Retina (tissue), 1 donor: ENCODE measurements at places on chromosomes 1 and 21.

DNA sequence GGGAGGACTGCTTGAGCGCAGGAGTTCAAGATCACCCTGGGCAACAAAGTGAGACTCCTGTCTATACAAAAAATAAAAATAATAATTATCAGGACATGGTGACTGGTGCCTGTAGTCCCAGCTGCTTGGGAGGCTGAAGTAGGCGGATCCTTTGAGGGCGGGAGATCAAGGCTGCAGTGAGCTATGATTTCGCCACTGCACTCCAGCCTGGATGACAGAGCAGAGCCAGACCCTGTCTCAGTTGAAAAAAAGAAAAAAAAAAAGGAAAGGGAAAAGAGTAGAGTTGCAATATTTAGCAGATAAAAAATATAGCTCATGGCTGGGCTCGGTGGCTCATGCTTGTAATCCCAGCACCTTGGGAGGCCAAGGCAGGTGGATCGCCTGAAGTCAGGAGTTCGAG, 3.3 kb upstream of the S1PR1 start:
- DNase-seq, result no peak

- no peak for DNase-seq
These were observed 2.4 kb downstream of the TMCC2 start for GRCh38 chr1:205229916-205230700.

- no peak for DNase-seq
These were observed 82.8 kb upstream of the RALGPS2 start for GRCh38 chr1:178642282-178642681.

DNA sequence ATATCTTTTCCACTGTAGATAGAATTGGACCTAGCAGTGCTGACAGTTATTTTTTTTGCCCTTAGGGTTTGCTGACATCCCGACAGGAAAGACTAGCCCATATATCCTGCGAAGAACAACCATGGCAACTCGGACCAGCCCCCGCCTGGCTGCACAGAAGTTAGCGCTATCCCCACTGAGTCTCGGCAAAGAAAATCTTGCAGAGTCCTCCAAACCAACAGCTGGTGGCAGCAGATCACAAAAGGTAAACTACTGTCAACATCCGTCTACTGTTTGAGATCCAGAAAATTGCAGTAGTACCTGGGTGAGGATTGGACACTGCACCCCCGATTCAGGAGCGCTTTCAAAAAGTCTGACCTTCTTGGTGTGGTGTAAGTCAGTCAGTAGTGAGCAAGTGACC, 55.8 kb downstream of the CENPF start:
- no peak for DNase-seq

GRCh38 chr1:187878883-187879282, 1050.1 kb downstream of the PLA2G4A start:
- no peak for DNase-seq

- no peak for DNase-seq
These were observed 18.7 kb downstream of the TMEM50A start for GRCh38 chr1:25356848-25357247.

DNA sequence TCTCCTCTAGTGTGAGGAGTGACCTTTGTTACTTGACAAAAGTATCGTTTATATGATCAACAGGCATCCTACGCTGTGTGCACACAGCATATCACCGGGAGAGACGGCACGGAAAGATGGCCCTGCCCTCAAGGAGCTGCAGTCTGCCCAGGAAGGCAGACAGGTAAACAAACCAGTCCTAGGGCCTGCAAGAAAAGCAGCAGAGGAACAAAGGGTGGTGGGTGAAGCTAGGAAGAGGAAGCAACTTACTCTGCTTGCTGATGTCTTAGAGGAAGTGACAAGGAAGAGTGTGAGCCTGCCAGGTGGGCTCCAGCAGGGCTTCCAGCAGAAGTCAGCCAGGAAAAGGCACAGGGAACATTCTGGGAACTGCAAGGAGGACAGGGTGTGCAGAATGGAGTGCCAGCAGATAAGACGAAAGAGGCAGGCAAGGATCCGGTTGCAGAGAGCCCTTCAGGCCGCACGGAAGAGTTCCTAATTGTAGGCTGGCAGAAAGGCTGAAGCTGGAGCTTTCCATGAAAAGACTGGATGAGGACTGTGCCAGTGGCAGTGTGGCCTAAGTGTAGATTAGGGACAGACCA, 106.7 kb downstream of the SLC45A1 start:
- no peak for DNase-seq

DNA sequence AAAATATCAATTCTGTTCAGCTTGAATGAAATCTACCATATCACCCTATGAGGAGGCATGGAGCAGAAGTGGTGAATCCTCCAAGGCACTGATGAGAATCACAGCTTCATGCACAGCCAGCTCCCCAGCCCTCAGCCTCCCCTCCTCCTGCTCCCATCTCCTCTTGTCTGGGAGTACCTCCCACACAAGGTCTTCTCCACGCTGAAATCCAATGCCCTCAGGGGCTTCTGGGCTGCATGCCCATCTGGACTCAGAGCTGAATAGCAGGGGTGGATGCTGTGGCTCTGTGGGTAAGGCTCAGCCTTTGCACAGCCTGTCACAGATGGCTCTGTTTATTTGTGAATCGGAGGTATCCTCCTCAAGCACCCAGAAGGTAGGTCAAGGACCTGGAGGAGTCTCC, 48.6 kb downstream of the KCNC4 start:
- no peak for DNase-seq

DNA sequence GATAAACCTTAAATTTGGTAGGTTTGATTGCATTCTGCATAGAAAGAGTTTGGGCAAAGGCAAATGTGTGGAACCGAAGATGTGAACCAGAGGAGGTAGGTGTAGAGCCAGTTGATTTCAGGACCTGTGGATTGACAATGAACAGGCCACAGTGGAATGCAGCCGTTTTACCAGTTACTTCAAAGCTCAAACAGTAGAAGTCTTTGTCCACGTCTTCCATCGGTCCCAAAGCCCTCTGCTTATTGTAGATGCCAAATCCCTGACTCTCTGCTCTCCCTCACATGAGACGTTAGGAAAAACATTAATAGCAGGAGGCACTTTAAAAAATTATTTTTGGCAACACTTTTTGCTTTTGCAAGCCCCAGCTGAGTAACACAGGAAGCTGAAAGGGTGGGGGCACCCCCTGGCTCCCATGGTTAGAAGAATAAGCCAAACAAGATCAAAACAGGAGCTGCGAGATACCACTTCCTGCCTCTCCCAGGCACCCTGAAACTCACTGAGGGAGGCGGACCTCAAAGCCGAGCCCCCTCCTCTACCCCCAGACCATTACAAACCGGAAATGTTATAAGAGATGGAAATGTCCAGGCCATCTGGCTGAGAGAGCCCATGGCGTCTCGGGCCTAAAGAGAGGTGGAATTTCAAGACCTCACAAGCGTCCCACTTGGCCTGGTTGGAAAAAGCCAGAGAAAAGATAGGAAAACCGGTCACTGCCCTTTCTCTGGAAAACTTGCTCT, 13.5 kb downstream of the TRAF3IP3 start:
- DNase-seq, result no peak

DNA sequence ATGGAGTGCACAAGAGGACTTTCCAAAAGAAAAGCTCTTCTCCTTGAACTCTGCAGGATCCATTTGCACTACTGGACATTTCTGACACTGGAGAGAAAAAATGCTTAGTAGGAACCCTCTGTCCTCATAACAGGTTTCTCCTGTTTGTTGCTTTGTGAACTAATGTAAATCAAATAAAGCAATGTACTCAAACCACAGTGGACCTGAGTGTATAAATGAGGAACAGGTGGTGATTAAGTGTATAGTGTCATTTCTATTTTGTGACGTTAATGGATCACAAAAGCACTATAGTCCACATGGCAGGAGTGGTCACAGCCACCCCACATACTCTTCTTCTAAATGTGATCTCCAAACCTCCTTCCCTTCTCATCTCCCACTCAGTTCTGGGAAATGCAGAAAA, 268.4 kb upstream of the DUSP10 start:
- DNase-seq, result no peak

DNA sequence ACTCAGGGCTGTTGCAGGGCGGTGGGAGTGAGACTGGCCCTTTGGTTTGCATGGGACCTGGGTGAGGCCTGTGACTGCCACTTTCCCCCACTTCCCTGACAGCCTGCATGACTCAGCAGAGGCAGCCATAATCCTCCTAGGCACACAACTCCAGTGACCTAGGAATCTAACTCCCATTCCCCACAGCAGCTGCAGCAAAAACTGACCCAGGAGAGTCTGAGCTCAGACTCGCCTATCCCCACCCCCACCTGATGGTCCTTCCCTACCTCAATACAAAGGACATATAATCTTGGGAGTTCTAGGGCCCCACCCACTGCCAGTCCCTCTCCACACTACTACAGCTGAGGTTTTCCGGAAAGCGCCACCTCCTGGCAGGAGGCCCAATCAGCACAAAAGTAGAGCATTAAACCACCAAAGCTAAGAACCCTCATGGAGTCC, 26.7 kb downstream of the NDC1 start:
- no peak for DNase-seq

DNA sequence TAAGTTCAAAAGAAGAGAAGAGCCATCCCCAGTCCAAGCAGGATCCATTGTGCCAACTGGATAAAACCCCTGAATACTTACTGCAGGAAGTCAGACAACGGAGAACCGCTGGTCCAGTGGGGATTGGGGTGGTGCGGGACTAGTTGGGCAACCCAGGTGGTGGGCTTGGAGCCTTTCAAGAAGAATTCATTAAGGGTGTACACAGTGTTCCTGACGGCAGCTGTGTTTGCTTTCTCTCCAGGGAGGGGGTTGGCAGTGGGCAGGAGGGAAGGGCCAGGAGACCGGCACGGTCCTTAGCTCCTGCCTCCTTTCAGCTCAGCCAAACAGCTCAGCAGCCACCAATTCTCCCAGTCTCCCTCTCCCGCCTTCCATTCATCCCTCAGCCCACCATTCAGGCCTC, 7.1 kb upstream of the CDK18 start:
- no peak for DNase-seq

- DNase-seq, result no peak
These were observed 32.1 kb upstream of the RGS1 start for GRCh38 chr1:192543445-192543844.

DNA sequence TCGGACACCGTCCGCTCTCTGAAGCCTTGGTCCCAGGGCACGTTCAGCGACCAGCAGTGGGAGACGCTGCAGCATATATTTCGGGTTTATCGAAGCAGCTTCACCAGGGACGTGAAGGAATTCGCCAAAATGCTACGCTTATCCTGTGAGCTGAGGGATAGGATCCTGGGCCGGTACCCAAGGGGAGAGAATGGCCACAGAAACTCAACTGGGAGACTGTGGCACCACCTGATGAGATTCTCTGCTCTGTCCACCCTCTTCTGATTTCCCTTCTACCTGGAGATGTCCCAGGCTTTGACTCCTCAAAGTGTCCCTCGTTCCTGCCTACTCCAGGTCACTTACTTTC, 855 bp downstream of the CD1D start:
- DNase-seq, result no peak

DNA sequence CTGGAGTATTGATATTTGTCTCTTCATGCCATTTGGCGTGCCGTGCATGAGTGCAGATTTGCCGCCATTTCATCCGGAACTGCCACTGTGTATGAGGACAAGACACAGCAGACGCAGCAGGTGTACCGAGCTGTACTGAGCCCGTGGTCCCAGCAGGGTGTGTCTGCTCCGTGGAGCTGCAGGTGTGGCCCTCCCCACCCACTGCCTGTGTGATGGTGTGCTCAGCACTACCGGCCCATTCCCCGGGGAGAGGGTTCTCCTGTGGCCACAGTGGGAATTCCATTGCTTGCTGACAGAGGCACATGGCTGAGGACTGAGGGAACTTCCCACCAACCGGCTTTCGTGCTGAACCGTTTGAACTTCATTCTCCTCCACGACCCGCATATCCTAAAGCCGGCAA, 34.3 kb upstream of the COL6A1 start:
- DNase-seq, result no peak

GRCh38 chr1:183590244-183591191, at the start of gene NCF2:
TSS of gene NCF2 (minus strand) at chr1:183590459. CDS start at chr1:183590329, 130 bp downstream.
- DNase-seq, result no peak

GRCh38 chr1:163535807-163536206, 214.1 kb downstream of the NUF2 start:
- DNase-seq, result no peak

DNA sequence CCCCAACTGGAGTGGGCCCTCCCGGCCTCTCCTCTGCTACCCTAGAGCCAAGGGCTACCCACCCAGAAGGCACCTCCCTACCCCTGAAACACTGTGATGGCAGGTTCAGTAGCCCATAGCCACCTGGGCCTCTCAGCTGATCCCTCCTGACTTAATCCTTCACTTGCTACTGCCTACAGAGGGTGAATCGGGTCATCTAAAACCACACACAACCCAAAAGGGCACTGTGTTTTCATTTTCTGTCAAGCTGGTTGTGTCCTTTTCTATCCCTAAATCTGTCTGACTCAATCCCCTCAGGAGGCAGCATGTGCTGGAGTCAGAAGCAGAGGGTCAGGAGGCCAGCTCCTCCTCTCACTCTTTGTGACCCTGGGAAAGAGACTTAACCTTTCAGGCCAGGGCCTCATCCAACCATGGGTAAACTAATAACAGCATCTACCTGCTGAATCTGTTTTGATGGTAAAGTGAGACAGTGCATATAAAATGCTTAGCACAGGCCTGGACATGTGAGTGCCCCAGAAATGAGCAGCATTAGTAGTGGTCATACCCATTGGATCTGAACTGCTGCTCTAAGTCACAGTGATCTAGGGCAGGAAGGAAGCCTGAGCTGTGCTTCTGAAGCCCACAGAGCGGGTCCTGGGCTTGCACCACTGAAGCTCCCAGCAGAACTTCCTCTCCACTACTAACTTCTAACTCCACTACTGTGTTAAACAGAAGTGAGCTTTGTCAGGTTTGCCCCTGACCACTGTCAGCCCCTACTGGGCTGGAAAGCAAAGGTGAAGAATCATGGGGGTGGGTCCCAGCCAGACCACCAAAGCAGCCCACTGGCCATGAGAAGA, 11.0 kb downstream of the PMVK start:
- DNase-seq, result no peak
